SK-MEL-5 (cell line): ENCODE measurements at places on chromosomes 12 and 14. TPM values are rescaled to one million over a fixed set of nuclear protein-coding genes. Genes with fewer than 3 reads are reported as not detected.

- no peak for DNase-seq
Measured at GRCh38 chr12:85273381-85274314, 6.4 kb upstream of the ALX1 start.

GRCh38 chr12:40959041-40959440 is 229.1 kb upstream of the PDZRN4 start:
- no peak for DNase-seq

GRCh38 chr14:25150934-25151790 is 101.2 kb upstream of the STXBP6 start:
- peak; percentile 64 for DNase-seq

PTPN6 gene
- total RNA-seq: not detected in 2 replicates

DNA sequence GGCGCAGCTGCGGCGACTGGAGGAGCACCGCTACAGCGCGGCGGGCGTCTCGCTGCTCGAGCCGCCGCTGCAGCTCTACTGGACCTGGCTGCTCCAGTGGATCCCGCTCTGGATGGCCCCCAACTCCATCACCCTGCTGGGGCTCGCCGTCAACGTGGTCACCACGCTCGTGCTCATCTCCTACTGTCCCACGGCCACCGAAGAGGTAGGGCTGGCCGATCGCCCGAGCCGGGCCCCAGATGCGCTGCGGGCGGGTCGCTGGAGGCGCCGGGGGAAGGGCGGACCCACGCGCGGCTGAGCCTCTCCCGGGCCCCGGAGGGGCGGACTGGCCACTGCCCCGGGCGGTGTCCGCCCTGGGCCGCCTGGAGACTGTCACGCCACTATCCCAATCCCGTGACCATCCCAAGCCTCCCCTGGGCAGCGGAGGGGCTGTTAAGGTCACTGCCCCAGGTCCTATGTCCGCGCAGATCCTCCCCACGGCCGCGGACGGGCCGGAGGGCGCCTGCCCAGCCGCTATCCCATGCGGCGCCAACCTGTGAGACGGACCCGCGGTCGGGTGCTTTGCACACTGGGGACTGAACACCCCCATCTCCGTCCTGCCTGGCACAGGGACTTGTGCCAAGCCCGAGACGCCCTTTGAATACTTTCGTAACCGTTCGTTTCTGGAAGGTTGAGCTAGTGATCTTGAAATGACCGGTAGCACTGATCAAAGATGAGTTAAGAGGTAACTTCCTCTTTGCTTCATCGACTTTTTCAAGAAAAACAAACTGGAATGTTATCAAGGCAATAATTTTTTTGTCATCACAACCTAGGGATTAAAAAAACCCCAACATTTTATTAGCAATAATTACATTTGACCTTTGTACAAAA is 725 bp downstream of the CHPT1 start:
- DNase-seq: peak; percentile 45

KLRC2 gene
- total RNA-seq: not detected in 2 replicates

PLBD1 gene
- 0.19 and 0.26 TPM in 2 replicates for total RNA-seq

OR6C2 gene
- total RNA-seq: not detected in 2 replicates

- peak; percentile 54 for DNase-seq
Measured at GRCh38 chr14:93092606-93093556, 22.8 kb downstream of the ITPK1 start.

GNPNAT1 gene
- 18.7 and 28.4 TPM in 2 replicates for total RNA-seq

NINJ2 gene
- 0.26 and 0.51 TPM in 2 replicates for total RNA-seq

- no peak for DNase-seq
Measured at GRCh38 chr12:17333287-17333686, 727.3 kb upstream of the LMO3 start.

DNA sequence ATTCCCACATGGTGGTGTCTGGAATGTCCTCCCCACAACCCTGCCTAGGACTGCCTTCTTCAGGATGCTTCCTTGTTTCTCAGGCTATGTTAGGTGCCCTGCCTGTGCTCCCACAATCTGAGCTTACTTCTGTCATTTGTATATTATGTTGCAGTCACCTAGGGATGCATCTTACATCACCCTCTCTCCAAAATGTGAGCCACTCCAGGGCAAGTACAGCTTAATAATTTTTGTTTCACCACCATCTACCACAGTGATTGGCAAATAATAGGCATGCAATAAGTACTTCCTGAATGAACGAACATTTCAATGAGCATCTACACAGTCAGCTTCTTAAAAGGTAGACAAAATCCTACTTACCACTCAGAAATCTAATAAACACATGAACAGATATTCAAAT is 37.6 kb downstream of the ZFYVE26 start:
- no peak for DNase-seq

FGF6 gene
- not detected in 2 replicates for total RNA-seq

FGD4 gene
- total RNA-seq: 30.5 and 32.3 TPM in 2 replicates

DNA sequence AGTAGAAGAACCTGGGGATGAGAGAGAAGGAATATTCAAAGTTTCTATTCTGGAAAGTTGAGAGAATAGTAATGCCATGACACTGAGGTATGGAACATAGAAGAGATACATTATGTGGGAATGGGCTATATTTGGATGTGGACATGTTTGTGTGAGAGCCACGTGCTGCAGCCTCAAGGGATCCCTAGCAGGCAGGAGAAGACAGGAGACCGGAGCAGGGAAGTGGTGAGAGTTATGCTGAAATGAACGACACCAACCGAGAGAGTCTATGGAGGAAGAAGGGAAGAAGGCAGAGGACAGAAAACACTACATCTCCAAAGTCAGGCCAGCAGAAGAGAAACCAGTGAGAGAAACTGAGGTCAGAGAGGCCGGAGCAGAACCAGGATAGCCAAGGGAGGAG is 10.0 kb upstream of the RIPK3 start:
- no peak for DNase-seq

DNA sequence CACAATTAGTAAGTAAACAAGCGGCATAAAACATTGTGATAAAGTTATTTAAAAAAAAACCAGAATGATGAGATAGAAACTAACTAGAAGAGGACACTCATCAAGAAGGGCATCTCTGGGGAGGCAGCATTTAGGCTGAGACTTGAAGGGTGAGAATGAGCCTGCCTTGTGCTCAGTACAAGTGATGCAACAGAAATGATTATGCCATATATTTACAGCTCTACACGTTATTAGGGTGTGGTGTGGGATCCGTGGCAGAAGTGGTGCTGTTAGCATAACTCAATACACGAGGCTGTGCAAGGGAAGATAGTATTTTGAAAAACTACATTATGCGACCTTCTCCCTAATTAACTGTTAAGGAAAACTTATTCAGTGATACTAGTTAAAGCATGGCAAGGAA is 178.5 kb upstream of the ATF7IP start:
- DNase-seq: no peak

DNA sequence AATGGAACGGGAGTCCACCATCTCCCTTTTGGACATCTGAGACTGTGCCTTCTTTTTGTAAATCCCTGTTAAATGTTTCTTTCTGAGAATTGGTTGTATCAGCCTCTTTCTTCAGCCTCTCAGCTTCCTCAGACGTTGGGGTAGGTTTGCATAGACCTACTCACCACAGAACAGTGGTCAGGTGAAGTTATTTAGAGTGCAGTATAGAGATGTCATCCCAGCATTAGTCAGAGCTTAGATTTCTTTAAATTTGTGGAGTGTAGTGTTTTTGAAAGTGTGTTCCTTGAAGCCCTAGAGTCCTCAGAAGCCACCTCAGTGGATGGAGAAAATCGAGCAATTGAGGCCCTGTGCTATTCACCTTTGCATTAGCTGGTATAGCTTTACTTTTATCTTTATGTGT is 8.9 kb upstream of the EEA1 start:
- DNase-seq: no peak

- peak; percentile 79 for DNase-seq
Measured at GRCh38 chr12:4107436-4107878, 166.1 kb upstream of the CCND2 start.

SVOP gene
- 0.05 TPM in 1 of 2 replicates, not detected in the other for total RNA-seq

- no peak for DNase-seq
Measured at GRCh38 chr14:31362746-31363145, 57.6 kb downstream of the HEATR5A start.

- no peak for DNase-seq
Measured at GRCh38 chr14:96603350-96604255, 101.4 kb downstream of the PAPOLA start.

LARP4 gene
- total RNA-seq: 42.2 and 44.7 TPM in 2 replicates

- DNase-seq: no peak
Measured at GRCh38 chr14:71163842-71164629, 256.8 kb downstream of the PCNX1 start.

- no peak for DNase-seq
Measured at GRCh38 chr14:66099451-66099850, 386.7 kb upstream of the CCDC196 start.

ACTN1 gene
- total RNA-seq: 34.2 and 45.9 TPM in 2 replicates

- no peak for DNase-seq
Measured at GRCh38 chr12:102759466-102759865, 157.6 kb downstream of the PAH start.

- peak; percentile 48 for DNase-seq
Measured at GRCh38 chr14:57747036-57747435, 118.9 kb downstream of the SLC35F4 start.

GRCh38 chr12:77153706-77154105 is 88.3 kb upstream of the E2F7 start:
- no peak for DNase-seq

DNA sequence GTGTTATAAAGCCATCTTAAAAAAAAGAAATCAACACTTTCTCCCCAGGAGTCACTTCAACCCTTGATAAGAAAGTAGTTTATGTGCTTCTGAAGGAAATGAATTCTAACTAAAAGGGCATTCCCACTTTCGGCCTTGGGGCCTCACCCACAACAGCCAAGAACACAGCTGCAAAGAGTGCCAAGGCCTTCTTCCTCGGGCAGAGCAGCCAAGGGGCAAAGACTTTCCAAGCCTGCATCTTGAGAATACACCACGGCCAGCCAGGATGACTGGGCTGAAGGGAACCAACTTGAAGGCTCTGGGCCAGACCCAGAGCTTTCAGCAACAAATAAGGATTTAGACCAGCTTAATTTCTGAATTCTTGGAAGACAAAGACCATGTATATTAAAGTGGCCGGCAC is 60.4 kb upstream of the FOXN3 start:
- DNase-seq: no peak

SDR9C7 gene
- not detected in 2 replicates for total RNA-seq

- peak; percentile 56 for DNase-seq
Measured at GRCh38 chr12:57611108-57611826, at the start of gene ARHGEF25. Gene ARHGEF25, plus strand, starts transcription at chr12:57611435. Its CDS starts 460 bp downstream, at chr12:57611895.

GRCh38 chr14:21933681-21934080 is 260.1 kb upstream of the OR4E1 start:
- peak; percentile 22 for DNase-seq

DNA sequence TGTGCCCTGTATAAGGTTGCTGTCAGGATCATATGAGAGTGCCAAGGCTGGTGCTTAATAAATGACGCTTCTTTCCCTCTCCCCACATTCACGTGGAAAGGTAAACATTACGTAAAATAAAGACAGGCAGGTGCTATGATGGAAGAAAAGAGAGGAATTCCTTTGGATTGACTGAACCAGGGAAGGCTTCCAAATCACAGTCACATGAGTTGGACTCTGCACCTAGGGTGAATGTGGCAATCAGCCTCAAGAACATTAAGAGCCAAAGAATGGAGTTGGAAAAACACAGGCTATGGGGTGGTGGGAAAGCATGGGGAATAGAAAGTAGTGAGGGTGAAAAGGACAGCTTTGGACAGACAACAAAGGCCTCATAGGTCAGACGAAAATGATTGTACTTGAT is 473.1 kb downstream of the VRK1 start:
- DNase-seq: no peak

GRCh38 chr12:98062464-98063245 is 452.7 kb upstream of the TMPO start:
- peak; percentile 80 for DNase-seq

DNA sequence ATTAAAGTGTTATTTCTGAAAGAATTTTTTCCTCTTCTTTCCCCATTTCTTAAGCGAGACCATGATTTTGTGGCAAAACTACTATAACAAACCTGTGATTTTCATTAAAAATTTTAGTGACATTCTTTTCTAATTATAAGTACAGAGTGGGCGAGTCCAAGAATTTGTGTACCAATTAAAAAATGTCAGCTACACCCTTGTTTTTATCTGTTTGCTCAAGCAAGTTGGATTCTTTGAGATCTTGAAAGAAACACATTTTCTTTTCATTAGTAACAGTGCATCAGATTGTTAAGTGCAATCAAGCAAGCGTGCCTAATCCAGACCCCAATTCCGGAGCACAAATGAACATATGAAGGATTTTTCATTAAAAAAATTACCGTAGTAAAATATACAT is 338.8 kb upstream of the DDHD1 start:
- no peak for DNase-seq

DNA sequence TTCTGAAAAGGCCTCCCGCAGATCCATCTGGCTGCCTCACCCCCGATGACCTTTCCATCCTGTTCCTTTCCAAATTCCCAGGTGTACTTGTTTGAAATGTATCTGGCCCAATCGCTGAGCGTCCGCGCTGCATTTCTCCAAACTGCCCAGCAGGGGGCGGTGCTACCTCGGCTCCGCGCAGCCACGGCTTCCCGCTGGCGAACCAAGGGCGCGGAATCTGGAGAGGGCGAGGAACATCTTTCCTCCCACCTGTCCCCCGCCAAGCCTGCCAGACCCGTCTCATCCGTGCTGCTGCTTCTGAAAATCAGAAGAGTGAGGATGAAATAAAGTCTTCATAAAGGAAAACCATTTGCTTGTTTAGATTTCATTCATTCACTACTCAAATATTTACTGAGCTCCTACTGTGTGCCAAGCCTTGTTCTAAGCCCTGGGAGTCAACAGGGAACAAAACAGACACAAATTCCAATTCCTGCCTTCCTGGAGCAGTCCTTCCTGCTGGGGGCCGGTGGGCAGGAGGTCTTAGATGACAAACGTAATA is 16.8 kb upstream of the MYL2 start:
- peak; percentile 52 for DNase-seq

GRCh38 chr12:128852026-128852698 is 1.1 kb upstream of the GLT1D1 start:
- DNase-seq: no peak

GRCh38 chr12:23687947-23688346 is 261.5 kb downstream of the SOX5 start:
- DNase-seq: no peak

B4GALNT3 gene
- 0.34 and 1.2 TPM in 2 replicates for total RNA-seq

SCNN1A gene
- total RNA-seq: not detected in 2 replicates

FOXG1 gene
- total RNA-seq: not detected in 2 replicates

KLRB1 gene
- total RNA-seq: not detected in 2 replicates

GRCh38 chr12:51247523-51248206 is 9.0 kb downstream of the DAZAP2 start:
- no peak for DNase-seq

GRIN2B gene
- total RNA-seq: 6.7 and 7.2 TPM in 2 replicates

DNA sequence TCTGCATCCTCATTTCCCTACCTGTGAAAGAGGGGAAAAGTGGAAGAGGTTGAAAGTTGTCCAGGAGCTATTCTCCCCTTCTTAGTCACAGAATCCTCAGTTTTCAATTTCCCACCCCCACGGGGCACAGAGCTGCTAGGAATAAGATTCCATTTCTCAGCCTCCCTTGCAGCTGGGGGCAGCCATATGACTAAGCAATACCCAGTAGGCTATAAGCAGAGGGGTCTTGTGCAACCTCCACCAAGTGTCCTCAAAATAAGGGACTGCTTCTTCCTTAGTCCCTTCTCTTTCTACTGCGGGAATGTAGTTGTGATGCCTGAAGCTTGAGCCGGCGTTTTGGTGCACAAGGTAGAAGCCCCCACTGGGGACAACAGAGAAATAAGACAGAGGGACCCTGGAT is 40.9 kb downstream of the VWF start:
- DNase-seq: no peak

- DNase-seq: no peak
Measured at GRCh38 chr12:116050275-116050674, 227.2 kb downstream of the MED13L start.

- no peak for DNase-seq
Measured at GRCh38 chr14:73762375-73762822, 48.2 kb upstream of the PNMA1 start.

SPTLC2 gene
- total RNA-seq: 16.1 and 16.6 TPM in 2 replicates
